ENCODE measurements at places on chromosomes 5 and 9. TPM values are rescaled to one million over a fixed set of nuclear protein-coding genes. Genes with fewer than 3 reads are reported as not detected.
A peak's percentile ranks its signal among the peaks of the same experiment; 100 is the strongest.

Gene PITX1
- 0.25 TPM for total RNA-seq

- no peak for ATAC-seq
These were observed 162.5 kb downstream of the CD180 start for GRCh38 chr5:67033880-67034651.

DNA sequence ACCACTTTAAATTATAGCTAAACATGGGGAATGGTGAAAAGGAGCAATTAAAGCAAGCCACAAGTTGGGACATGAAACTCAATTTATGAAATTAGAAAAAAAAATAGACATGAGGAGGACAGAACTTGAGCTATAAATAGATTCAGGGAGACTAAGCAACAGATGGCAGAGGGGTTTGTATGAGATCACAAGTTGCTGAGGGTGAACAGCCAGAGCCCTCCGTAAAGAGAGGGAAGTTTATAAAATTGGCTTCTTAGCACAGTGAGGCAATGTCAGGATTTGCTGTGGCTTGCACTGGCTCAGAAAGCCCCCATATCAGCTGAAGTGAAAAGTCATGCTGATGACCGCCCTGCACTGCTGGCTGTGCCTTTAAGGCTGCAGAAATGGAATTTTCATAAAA is 443.4 kb upstream of the CD180 start:
- ATAC-seq, result no peak

- no peak for ATAC-seq
These were observed 368.4 kb downstream of the MAN2A1 start for GRCh38 chr5:110058175-110058574.

DNA sequence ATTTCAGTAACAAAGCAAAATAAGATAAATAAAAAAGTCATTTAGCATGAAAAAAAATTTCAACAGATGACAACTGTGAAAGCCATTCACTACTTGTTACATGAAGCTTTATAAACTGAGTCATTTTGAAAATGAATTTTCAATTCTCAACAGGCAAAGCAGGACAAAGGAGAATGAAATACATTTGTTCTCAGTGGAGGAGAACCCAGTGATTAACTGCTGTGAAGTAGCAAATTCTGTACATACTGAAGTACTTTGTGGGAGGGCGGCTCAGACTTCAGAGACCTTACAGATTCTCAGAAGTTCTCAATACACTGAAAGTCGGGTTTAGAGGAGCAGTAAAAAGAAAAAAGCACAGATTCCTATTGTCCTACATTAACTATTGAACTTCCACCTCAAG is 21.7 kb downstream of the SKIC3 start:
- ATAC-seq, result no peak

DNA sequence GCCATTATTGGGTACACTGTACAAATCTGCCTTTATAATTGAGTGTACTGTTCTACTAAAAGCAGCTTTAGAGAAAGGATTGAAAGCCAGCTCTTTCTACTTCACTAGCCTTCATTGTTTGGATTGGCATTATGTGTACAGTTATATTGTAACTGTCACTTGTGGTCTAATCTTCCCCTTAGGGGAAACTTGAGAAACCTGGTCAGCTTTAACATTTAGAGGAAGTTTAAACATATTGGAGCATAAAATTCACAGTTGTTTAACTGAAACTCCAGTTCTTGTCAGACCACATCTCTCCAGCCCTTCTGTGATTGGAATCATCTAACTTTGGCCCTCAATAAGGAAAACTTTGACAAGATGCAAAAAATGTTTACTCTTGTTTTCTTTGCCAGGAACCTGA is 24.6 kb downstream of the PIK3R1 start:
- ATAC-seq, result no peak

Gene NEURL1B
- 0.10 TPM for total RNA-seq

Gene SLCO4C1
- total RNA-seq, result 0.45 TPM

Gene IL9
- not detected for total RNA-seq

DNA sequence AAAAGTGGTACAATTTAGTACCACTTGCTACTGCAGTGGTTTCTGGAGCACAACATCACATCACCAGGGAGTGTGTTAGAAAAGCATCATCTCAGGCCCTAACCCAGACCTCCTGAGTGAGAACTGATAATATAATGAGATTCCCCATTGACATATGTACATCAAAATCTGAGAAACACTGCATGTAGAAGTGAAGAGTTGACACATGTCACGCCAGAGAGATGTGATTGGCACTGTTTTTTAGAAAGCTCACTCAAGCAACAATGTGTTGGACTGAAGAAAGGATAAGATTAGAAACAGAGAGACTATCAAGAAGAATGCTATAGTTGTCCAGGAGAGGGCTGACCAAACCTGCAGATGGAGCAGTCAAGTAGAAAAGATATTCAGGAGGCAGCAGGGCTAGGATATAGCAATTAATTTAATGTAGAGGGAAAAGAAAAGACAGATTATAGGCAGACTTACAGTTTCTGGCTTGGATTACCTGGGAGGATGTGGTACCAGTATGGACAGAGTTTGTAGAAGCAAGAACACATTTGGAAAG is 324.4 kb upstream of the ADAMTSL1 start:
- no peak for ATAC-seq

Gene OTP
- 0.09 TPM for total RNA-seq

DNA sequence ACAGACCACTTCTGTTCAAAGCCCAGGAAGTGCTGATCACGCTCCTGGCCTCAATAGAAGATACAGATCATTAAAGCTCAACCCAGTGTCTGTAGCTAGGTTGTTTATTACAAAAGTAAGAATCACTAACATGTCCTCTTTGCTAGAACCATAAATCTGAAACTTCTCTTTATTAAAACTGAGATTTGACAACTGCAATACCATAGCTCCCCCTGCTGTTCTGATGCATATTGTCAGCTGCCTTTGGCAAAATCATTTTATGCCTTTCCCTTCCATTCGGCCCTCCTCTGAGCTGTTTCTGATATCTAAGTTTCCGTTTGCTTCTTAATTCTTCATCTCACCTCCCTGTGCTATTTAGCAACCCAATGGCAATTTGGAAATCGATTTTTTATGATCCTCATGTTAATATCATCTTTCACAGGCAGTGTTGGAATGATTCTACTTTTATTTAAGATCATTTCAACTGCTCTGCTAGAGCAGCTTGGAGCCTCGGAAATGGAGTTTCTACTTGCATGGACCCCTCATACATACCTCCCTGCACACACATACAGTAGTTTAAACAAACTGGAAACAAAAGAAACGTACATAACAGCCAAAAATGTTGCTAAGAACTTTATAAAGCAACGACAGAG is 998.8 kb downstream of the MAT2B start:
- ATAC-seq, result peak; percentile 53

DNA sequence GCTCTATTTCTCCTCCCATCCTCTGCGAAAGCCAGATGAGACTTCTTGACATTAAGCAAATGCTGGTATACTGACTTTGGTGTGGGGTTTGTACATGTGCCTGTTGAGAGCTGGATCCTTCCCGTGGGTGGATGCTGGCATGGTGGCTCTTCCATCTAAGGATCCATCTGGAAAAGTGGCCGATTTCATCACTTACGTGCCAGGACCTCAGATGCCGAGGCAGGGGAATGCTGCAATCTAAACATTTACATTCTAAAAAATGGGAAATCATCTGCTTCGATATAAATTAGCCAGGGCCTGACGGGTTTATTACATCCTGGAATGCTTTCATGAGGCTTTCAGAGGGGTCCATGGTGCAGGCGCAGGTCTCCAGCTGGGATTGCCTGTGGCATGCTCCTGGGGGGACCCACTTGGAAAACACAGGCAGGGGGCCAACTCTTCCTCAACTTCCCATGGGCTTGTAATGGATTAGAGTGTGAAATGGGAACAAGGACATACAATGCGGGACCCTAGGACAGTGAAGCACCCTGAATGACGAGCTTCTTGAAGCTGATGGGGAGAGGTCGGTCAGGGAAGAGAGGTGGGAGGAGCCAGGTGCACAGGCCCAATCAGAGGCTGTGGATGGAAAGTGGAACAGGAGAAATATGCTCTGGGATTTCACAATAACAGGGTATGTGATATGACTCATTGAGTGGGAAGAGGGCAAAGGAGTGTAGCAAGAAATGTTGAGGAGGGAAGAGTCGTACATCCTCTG is 105.5 kb upstream of the PITX1 start:
- ATAC-seq, result peak; percentile 65

DNA sequence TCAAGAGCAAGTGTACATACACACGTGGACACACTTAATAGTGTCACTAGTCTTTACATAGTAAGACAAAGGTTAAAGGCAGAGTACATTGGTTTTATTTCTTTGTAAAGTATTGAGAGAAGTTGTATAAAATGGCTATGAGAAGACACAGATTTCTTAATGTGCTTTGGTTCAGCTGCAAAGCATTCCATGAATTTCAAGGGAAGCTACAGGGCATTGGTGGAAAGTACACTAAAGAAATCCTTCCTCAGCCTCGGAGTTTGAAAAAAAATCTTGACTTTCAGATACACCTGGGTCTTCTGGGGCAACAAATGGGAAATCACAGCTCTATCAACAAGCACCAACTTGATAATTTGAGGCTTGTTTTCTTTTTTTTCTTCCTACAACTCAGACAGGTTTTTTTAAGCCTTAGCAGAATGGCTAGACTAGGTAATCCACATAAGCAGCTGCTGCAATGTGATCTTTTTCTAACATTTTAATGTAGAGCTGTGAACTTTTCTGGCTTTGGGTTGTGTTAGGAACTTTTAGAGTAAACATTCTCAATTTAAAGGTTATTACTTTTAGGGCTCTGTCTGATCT is 140.4 kb upstream of the FST start:
- no peak for ATAC-seq

- peak; percentile 36 for ATAC-seq
These were observed 32.6 kb upstream of the TTLL11 start for GRCh38 chr9:122125509-122126330.

DNA sequence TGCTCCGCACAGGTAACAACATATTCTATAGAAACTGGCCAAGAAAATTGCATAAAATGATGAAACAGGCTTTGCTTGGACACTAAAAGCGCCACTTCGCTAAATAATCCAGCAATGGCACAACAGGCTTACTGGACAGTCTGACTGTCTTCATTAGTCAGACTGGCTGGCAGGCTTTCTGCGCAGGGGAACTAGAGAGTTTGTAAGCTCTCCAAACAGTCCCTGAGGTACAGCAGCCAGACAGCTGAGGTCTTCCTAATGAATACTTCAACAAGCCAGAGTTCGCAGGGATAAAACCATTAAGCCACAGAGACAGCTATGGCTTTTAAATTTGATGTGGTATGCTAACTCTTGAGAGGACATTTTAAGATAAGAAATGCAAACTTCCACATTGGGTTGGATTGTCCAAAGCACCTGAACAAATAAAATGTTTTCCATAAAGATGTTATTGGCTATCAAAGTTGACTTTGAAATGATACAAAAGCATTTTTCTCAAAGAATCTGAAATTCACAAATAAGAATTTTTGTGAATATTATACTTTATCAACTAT is 20.7 kb downstream of the PLK2 start:
- ATAC-seq, result no peak

DNA sequence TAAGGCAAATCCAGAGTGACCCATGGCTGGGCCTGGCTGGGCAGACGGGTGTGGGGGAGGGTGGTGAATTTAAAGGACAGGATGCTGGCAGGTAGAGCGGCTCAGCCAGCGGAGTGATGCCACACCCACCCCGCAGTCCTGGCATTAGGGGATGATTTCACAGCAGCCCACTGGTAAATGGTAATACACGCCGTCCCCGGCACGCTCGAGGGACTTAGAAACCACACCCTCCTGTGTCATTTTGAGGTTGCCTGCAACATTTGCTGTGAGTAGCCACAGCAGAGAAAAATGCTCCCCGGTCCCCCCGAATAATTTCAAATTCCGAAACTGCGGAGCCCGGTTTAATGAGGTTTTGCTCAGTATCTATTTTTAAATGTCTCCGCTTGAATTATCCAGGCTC is 71.3 kb upstream of the FCN2 start:
- ATAC-seq, result peak; percentile 20

DNA sequence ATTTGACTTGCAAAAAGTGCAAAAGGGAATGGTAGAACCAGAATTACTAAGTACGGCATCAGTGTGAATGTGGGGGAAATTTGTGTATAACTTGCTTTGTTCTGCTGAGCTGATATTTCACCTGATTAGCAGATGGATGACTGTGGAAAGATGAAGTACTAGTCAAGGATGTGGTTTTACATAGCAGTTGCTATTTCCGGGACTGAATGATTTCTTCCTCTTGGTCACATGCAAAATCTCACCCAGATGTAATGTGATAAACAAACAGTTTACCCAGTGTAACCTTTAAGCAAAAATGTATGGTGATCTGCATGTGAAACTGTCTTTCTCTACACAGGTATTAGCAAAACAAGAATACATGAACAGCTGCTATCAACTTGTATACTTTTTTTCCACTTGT is 46.1 kb downstream of the DCP2 start:
- no peak for ATAC-seq

GRCh38 chr9:127279717-127280285 is 15.2 kb downstream of the GARNL3 start:
- peak; percentile 70 for ATAC-seq

- no peak for ATAC-seq
These were observed 48.6 kb downstream of the UGCG start for GRCh38 chr9:111945216-111945615.

- ATAC-seq, result no peak
These were observed 77.7 kb upstream of the RUFY1 start for GRCh38 chr5:179472641-179473040.

Gene GMCL2
- total RNA-seq, result 0.14 TPM

- ATAC-seq, result no peak
These were observed 62.6 kb upstream of the CEMIP2 start for GRCh38 chr9:71830929-71831328.

GRCh38 chr5:7849681-7850394 is 1.1 kb downstream of the CFAP90 start:
- peak; percentile 79 for ATAC-seq

Gene MTRR
- 18.2 TPM for total RNA-seq

- ATAC-seq, result peak; percentile 61
These were observed 2.2 kb downstream of the ST6GALNAC6 start for GRCh38 chr9:127897193-127897692.

DNA sequence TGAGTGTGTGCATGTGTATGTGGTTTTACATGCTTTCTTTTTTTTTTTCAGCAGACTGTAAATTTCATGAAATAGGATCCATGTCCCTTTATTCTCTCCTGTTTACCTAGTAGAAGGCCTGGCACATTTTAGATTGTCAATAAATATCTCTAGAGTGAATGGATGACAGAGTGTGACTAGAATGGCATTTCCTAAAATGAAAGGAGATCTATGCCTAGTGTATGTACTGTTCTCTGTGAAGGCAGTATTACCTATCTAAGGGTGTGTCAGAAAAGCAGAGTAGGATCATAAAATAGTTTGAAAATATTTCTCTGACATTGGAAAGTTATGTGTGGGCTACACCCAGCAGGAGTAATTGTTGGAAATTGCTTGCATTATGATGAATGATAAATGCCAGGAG is 1876.0 kb upstream of the C9orf72 start:
- ATAC-seq, result no peak
